Motor neuron (in vitro differentiated cells): ENCODE measurements at places on chromosomes 12 and 14.

- peak; percentile 57 for ATAC-seq
Observed at GRCh38 chr12:41983394-41983793, 161.3 kb downstream of the GXYLT1 start.

DNA sequence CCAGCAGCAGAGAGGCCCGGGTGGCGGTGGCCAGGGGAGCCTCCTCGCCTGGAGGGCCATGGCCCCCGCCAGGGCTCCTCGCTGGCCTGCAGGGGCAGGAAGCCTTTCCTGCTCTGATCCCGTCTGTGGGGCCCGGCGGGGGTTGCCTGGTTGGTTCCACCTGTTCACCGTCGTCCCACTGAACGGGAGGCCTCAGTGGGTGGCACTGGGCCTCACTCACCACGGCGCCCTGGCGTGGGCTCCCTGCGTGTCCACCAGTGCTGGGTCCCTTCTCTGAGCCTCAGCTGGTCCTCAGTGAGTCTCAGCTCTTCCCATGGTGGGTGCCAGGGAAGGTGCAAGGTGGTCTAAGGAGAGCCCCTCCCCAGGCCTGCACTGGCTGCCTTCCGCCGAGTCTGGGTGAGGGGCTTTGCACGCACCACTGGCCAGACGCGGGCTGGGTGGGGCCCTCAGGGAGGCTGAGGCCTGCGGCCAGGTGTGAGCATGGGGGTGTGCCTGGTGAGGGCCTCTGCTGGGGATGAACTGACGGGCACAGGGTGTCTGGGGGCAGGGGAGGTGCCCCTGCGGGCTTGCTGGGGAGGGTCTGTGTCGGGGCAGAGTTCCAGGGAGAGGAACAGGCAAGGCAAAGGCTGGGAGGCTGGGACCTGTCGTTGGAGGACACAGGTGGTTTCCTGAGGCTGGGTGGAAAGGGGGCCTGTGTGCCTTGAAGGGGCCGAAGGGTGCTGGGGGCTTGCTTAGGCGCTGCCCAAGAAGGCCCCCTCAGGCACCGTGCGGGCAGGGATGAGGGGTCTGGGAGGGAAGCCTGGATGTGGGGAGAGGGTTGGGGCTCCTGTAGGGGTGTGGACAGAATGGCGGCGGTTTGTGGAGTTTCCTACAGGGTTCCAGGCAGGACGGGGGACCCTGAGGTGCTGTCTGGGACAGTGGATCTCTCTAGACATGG is 339.8 kb downstream of the TMEM121 start:
- no peak for ATAC-seq

- no peak for ATAC-seq
Observed at GRCh38 chr14:80926397-80927082, 15.0 kb downstream of the CEP128 start.

- ATAC-seq, result no peak
Observed at GRCh38 chr12:112097641-112098040, 10.9 kb downstream of the NAA25 start.

- ATAC-seq, result no peak
Observed at GRCh38 chr12:71503579-71504391, 64.2 kb downstream of the LGR5 start.

GRCh38 chr12:30976206-30976605 is 49.7 kb downstream of the TSPAN11 start:
- no peak for ATAC-seq

DNA sequence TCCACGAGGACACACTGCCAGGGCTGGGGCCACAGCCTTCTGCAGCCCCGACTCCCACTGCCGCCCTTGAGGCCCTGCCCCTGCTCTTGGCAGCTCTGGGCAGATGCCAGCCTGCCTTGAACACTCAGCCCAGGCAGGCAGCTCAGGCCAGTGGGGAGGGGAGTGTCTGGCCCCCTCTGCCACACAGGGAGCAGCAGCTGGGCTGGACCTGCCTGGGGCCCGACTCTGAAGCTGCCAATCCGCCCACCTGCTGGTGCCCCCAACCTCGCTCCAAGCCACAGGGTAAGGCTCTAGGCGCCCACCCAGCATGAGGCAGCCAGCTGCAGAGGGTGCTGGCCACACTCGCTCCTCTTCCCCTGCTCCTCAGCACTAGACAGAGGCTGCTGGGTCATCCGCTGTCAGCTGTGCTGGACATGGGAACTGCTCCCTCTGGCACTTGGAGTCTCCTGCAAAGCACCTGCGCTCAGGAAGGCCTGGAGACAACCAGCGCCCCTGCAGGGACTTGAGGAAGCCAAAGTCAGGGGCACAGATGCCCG is 24.6 kb upstream of the NUDT14 start:
- ATAC-seq, result no peak

- ATAC-seq, result no peak
Observed at GRCh38 chr12:128408669-128409068, 141.7 kb downstream of the TMEM132C start.

DNA sequence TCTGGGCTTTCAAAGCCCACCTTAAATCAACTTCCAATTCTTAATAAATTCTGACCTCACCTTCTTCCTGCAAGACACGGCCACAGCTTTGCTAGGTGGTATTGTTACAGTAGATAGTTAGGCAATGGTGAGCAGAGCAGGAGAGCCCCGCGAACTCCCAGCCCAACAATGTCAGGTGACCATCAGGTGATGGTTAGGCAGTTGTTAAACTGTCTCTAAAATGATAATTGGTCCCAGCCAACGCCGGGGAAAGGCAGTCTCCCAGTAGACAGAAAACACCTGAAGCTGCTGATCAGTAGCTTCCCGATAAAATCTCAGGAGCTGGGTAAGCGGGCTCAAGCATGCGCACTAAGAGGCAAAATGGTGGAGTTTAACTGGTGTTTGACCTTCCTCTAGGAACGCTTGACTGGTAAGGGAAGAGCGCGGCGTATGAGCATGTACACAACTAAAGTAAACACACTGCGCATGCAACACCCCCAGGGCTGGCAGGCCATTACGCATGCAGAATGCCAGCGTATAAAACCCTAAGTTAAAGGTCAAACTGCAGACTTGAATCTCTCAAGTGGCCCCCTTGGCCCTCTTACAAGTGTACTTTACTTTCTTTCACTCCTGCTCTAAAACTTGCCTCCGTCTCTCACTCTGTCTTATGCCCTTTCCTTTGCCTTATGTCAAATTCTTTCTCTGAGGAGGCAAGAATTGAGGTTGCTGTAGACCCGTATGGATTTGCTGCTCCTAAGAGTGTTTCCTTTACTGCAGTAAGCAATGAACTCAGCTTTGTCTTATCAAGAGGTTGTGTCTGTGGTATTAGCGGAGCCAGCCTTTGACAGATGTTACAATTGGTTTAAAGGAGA is 113.5 kb downstream of the C12orf75 start:
- ATAC-seq, result peak; percentile 18

DNA sequence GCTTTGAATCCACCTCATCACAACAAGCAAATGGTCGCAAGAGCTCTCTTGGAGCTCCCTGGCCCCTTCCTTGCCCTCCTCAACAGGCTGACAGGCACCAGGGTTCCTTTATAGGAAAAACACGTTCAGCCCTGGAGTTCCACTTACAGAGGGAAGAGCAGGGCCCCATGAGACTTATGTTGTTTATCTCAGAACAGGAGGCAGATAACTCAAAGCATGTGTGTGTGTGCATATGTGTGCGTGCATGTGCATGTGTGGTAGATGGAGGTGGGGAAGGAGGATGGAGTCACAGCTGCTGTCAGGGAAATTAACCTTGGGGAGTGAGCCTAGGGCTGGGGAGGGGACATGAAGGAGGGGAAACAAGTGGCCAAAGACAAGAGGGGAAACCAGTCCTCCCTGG is 138.1 kb downstream of the DPF3 start:
- no peak for ATAC-seq

- ATAC-seq, result no peak
Observed at GRCh38 chr14:20470603-20470901, 1.3 kb downstream of the PNP start.

- no peak for ATAC-seq
Observed at GRCh38 chr12:107847430-107847829, 72.9 kb downstream of the ASCL4 start.

DNA sequence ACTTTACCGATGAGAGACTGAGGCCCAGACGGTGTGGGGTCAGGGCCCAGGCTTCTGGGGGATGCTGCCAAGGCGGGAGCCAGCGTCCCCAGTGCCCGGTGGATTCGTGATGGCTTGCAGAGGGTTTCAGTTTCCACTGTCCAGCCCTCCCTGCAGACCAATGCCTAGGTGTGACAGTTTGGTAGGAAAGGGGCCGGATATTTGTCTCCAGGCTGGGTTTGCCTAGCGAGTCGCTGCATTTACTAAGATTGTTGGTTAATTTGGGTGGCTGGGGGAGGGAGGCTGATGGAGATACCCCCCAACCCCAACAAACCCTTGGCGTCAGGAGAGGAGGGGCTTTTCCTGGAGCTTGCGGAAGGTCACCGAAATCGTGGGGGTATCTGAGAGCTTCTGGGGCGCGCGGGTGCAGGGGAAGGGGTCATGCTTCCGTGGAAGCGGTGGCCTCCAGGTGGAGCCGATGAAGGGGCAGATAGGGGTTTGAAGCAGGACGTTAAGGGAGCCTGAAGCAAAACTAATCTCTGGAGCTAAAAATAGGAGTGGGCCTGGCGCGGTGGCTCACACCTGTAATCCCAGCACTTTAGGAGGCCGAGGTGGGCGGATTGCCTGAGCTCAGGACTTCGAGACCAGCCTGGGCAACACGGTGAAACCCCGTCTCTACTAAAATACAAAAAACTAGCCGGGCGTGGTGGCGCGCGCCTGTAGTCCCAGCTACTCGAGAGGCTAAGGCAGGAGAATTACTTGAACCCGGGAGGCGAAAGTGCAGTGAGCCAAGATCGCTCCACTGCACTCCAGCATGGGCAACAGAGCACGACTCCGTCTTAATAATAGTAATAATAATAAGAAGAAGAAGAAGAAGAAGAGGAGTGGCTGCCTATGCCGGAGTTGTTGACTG is 1.1 kb upstream of the CDC42BPB start:
- peak; percentile 19 for ATAC-seq

GRCh38 chr12:93078059-93078458 is 149.0 kb upstream of the EEA1 start:
- no peak for ATAC-seq

- ATAC-seq, result no peak
Observed at GRCh38 chr14:27222671-27223070, 624.8 kb upstream of the NOVA1 start.

DNA sequence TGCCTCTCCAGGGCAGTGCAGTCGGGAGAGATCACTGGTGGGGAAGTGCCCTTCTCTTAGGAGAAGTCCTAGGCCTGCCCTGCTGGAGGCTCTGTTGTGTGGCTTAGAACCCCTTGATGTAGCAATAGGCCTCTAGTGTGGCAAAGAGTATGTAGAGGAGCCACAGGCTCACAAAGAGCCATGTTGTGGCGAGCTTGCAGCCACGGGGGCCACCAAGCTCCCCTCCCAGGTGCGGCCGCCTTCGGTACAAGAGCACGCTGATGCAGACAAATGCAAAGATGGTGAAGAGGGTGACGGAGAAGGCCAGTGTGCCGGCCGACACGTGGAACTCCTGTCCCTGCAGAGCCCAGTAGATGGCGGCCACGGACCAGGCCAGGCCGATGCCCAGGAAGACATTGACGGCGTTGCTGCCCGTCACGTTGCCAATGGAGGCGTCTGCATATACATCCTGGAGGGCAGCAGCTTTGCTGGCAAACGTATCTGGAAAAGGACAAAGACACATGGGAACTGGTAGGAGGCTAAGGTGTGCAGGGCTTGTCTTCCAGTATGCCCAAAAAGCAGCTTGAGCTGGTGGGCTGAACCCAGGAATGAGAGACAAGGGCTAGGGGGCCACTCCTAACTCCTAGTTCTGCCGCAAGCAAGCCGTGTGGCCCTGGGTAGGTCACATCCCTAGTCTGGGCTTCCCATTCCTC is 142.8 kb downstream of the SLC8A3 start:
- peak; percentile 52 for ATAC-seq

DNA sequence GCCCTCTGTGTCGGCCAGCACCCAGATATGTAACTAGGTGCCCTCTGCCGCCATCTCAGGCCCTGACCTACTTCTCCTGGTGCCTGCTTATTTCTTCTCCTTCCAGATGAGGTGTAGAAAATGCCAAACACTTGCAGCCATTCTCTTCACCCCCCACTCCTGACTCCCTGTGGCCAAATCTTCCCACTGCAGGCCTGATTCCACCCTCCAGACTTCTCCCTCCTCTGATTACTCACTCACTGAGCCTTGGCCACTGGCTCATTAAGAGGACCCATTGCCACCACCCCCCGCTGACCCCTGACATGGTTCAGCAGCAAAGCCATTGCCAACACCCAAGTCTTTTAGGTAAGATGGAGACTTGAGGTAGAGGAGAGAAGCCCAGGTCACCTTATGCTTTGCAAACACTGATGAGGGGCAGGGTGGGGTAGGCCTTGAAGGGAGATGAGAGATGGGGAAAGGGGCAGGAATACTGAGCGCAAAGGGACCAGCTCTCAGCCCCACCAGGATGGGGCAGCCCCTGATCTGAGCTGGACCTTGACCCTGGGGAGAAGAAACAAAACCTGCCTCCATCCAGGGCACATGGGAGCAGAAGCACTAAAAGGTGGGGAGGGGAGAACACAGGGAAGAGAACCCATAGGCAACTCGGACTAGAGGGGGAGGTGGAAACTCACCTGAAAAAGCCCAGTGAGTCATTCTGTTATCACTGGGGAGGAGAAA is 25.1 kb upstream of the ANO2 start:
- no peak for ATAC-seq

- ATAC-seq, result no peak
Observed at GRCh38 chr14:49957089-49957852, 64.4 kb downstream of the ARF6 start.

- no peak for ATAC-seq
Observed at GRCh38 chr14:84856751-84857534, 673.0 kb upstream of the FLRT2 start.

DNA sequence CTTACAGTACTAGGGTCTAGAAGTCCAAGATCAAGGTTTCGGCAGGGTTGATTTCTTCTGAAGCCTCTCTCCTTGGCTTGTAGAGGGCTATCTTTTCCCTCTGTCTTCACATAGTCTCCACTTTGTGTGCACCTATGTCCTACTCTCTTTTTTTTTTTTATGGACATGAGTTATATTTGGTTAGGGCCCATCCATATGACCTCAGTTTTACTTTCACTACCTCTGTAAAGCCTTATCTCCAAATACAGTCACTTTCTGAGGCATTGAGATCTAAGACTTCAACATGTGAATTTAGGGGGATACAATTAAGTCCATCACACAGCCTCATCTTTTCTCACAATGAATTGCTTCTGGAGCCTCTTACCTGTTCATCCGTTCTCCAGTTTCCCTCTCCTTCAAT is 5.9 kb upstream of the SPTB start:
- no peak for ATAC-seq

- peak; percentile 71 for ATAC-seq
Observed at GRCh38 chr14:82710267-82710841, 1176.7 kb upstream of the SEL1L start.

GRCh38 chr12:56086096-56086495 is 6.1 kb downstream of the ERBB3 start:
- no peak for ATAC-seq

- peak; percentile 7 for ATAC-seq
Observed at GRCh38 chr14:103093856-103094405, 594 bp upstream of the EXOC3L4 start.

DNA sequence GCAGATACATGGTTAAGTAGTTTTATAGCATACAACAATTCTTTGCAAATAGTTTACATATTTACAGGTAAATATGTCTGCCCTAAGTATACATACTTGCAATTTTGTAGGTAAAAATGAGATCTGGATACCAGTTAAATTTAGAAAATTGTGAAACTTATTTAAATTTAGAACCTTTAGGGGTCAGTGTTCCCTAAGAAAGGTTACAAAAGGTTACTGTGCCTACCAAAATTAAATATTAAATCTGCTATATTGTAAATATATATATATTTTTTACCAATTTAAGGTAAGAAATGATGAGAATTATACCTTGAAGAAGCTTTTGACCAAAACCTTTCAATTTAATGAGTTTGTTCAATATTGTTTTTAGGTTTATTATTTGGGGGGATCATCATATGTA is 54.0 kb downstream of the MIPOL1 start:
- ATAC-seq, result no peak

GRCh38 chr14:93946104-93946503 is 19.0 kb downstream of the FAM181A start:
- ATAC-seq, result no peak
